PC-3 (cell line): ENCODE measurements at places on chromosomes 16 and 17. TPM values are rescaled to one million over a fixed set of nuclear protein-coding genes. Genes with fewer than 3 reads are reported as not detected.

- no peak for DNase-seq
Observed at GRCh38 chr17:8387914-8388651, 5.1 kb upstream of the RPL26 start.

DNA sequence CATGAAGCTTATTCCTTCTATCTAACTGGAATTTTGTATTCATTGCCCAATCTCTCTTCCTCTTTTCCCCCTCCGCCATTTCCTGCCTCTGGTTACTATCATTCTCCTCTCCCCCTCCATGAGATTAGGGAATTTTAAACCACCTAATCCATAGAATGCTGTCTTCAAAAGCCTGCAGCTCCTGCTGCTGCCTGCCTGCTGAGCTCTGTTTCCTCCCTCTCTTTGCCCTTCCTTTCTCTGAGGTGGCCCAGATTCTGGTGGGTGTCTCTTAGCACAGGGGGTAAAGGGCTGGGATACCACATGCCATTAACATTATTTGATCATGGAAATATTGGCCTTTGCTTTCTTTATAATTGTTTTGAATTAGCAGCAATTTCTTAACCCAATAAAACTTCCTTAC, 241.6 kb downstream of the CNTNAP4 start:
- DNase-seq: no peak

DNA sequence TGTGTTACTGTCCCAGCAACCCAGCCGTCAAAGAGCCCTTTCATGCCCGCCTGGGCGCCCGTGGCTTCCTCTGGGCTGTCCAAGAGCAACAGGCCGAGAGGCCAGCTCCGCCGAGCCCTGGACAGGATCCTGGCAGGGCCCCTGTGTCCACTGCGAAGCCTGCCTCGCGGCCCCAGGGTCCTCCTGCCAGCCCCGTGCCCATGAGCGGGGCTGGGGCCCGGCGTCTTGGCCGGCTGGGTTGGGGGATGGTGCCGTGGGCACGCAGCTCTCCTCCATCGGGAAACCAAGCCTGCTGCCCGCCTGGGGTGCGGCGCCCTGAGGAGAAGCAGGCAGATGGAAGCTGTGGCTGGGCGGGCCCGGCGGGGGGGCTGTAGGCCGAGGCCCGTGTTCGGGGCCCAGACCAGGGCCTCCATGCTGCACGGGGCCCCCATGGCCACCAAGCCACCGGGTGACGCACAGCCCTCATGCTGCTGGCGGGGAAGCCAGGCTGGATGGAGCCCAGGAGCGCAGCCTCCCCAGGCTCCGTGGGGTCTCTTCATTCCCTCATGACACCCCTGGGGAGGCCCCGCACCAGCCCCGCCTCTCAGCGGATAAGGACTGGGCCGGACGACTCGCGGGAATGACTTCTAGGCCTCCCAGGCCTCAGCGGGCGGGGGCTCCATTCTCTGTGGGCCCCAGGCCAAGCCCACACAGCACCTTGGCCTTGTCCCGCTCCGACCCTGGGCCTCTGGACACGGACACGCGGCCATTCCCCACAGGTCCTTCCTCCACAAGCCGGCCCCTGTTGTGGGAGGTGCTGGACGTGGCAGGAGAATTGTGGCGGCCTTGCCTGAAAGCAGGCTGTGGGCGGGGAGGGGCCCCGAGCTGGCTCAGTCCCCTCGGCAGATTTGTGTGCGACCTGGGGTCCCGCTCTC, at the start of gene C1QTNF8:
TSS of gene C1QTNF8 (minus strand) at position 76 of the 914 bp plus-strand sequence. CDS start 1,322 bp downstream, outside the sequence.
- DNase-seq: no peak

- no peak for DNase-seq
Observed at GRCh38 chr17:8314797-8315763, 5.0 kb downstream of the ARHGEF15 start.

Gene USP6
- total RNA-seq: not detected in 2 replicates

Gene TBX21
- total RNA-seq: not detected in 2 replicates

Gene CCL2
- total RNA-seq: not detected in 2 replicates
